CD4-positive, alpha-beta T cell treated with Interleukin-15 for 1 hour (primary cell): ENCODE measurements at places on chromosomes 12 and 14.

DNA sequence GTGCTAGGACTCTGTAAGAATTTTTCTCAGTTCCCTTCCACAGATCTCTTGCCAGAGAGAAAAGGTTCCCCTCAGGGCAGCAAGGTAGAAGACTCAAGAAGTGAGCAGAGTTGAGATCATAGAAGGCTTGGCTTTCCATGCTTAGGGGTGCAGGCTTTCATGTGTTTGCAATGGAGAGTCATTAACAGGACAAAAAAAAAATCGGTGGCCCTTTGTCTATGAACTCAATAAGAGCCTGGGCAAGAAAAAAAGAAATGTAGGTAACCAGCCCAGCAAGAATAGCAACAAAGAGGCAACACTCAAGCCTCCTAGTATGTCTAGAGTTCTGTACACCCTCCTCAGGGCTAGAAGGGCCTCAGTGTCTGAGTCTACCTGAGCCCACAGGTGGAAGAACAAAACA, 23.4 kb upstream of the LRP6 start:
- no peak for DNase-seq

- no peak for DNase-seq
Measured at GRCh38 chr12:11704089-11704488, 54.6 kb downstream of the ETV6 start.

DNA sequence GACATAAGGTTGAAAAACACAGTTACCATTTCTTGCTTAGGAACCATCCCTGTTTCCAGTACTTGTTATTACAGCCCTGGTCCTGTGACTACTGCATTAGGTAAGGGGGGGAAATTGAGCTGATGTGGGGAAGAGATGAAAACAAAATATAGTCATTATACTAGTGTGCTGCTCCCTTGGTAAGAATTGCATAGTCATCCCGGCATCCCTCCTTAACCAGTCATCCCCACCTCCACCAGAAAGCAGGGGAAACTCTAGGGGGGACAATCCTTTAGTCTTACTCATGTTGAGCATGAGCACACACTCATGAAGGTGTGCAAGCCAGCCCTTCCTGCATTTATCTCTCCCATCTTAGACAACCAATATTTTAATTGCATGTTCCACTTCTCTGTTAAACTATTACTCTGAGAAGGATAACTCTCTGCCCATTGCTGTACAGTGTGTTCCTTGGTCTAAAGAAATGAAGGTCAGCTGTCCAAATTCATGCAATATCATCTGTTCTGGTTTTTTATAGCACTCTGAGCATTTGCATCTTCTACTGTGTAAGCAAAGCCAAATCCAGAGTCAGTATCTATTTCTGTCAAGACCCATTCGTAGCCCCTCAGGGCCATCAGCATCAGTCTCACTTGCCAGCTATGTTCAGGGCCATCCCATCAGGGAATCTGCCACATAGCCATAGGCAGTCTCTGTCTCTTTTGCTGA, 46.8 kb downstream of the TMEM30B start:
- no peak for DNase-seq

GRCh38 chr12:93805736-93806141, 128.6 kb downstream of the CRADD start:
- no peak for DNase-seq

DNA sequence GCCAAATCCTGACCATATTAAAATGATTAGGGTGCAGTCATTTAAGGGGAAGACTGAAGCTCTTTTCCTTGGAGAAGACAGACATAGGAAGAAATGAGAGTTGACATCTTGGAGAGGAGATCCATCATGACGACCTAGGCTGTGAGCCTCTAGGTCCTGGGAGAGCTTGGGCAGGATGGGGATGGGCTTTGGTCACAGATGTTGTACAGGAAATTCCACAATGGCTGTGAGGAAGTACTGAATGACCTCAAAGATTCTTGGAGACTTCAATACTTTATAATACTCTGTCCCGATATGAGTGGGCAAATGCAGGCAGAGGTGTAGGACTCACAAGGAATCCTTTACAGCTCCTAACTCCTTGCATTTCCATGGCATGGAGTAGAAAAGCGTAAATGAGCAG, 204.9 kb upstream of the FRMD6 start:
- no peak for DNase-seq

DNA sequence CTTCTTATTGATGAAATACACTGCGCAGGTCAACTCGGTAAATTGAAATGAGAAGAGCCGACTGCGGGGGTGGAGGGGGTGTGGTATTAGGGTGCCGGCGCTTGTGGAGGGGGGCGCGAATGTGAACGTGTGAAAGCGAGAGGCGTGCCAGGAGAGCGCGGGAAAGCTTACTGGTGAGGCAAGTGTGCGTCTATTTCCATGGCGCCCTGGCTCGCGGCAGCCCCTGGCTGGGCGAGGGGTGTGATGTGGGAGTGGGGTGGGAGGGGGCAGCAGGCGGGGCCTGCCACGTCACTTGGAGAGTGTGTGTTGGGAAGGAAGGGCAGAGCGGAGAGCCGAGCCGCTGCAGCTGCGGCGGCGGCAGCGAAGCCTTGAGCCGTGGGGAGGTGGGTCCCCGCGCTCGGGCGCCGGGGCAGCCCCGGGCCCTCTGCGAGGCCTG, 88.8 kb downstream of the GALNT8 start:
- DNase-seq: no peak

DNA sequence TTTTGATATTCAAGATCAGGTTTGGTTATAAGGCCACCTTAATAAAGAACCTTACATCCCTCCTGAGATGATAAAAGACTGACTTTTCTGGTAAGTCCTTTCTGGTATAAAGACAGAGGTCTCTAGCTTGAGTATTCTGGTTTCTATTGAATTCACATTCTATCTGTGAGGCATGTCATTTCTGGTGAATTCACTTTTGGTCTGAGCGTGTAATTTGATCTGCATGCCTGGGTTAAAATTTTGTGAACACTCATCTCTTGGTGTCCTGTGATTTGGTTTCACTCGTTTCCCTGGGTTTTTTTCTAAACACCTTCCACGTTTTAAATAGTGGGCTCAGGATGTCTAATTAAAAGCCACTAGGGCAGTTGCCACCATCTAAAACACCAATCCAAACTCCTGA, 12.2 kb downstream of the EIF5 start:
- no peak for DNase-seq

- no peak for DNase-seq
Measured at GRCh38 chr12:90979951-90980350, 24.8 kb downstream of the EPYC start.

DNA sequence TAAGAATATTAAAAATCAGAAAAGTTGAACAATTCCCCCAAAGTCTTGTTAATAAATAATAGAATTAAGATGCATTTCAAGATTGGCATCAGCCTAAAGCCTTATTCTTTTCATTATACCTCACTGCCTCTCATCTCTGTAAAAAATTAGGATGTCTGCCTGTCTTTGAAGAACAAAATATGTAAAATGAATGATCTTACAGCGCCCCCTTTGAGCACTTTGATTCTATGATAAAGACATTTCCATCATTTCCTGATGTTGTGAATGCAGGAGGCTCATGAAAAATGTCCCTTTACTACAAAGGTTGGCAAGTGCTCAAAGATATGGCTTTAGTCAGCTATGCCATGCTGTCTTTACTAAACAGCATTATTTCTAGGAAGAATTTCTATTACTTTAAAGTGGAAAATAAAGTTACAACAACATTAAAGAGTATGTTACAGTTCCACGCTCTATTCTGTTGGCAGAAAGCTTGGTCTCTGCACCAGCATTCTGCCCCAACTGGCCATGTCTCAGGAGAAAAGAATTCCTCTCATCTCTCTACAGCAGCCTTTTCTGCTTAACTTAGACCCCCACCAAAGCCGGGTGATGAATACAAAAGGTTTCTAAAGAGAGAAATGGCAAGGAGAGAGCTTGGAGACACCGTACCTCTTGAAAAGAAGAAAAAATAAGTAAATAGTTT, 95.1 kb downstream of the LLPH start:
- DNase-seq: no peak

- DNase-seq: no peak
Measured at GRCh38 chr12:100435957-100436356, 37.7 kb upstream of the NR1H4 start.

GRCh38 chr12:127750076-127750840, 516.7 kb upstream of the TMEM132C start:
- no peak for DNase-seq
